ENCODE measurements at places on chromosomes 6 and 20.

DNA sequence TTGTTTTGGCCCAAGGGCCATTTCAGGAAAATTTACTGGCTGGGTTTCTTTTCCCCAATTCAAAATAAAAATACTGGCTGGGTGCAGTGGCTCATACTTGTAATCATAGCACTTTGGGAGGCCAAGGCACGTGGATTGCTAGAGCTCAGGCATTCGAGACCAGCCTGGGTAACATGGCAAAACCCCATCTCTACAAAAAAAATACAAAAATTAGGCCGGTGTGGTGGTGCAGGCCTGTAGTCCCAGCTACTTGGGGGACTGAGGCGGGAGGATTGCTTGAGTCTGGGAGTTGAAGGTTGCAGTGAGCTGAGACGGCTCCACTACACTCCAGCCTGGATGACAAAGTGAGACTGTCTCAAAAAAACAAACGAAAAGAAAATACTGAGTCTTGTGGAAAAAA lies 60.0 kb downstream of the NINL start:
- no peak for DNase-seq

- no peak for DNase-seq
Measured at GRCh38 chr6:1817033-1817761, 207.5 kb downstream of the FOXC1 start.

DNA sequence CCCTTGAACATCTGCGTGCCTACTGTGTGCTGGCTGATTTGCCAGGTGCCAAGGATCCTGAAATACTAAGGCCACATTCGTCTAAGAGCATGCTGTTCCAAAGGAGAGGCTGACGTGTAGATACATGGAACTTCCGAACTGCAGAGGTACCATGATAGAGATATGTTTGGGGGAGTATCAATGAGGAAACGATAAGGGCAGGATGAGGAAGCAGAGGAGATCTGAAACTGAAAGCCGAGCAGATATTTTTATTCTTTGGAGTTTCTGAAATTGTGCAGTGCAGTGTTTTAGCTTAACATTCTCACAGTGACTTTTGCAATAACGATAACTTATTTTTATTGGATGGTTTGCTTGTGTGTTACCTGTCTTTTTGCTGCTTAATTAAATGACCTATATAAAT lies 24.3 kb downstream of the BMP6 start:
- DNase-seq = no peak

DNA sequence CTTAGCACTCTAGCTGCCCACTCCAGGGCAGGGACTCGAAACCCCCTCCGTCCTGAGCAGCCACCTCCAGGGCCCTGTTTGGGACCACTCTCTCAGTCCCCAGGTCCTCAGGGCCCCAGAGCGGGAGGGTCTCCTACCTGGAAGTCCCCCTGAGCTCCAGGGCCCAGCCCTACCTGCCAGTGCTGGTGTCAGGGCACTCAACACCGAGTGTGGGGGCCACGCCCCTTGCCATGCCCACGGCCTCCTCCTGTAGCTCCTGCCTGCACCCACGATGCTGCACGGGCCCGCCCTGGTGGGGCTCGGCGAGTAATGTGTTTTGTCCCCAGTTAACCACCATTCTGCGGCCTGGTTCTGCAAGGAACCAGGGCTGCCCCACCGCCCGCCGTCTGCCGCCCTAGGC lies 21.5 kb downstream of the SPDEF start:
- DNase-seq = no peak

DNA sequence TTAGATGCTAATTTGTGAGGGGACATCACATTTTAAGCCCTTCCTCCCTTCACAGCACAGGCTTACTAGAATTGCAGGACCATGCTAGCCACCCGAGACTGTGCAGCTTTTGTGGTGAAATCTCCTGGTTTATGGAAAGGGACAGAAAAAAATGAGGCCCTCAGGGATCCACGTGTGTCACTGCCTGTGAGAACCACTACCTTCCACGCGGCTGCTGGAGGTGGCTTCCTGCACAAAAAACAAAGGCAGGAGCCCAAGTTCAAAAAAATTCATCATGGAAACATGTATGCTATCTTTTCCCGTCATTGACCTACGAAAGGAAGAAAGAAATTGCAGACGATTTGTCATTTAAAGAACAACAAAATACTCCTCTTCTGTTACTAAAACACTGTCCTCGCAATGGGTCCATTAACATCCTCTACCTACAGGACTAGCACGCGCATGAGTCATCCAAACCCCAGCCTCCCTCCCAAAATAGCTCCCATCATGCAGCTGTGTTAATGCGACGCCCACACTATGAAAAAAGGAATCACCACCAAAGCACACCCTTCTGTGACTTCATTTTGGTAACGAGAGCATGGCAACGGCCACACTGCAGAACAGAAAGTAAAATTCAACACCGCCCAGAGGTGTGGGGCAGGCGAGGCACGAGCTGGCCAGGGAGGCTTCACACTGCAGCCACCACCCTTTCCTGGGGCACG lies 45.7 kb downstream of the RAMACL start:
- DNase-seq = no peak

GRCh38 chr6:56241124-56241802 lies 6.1 kb downstream of the COL21A1 start:
- no peak for DNase-seq

DNA sequence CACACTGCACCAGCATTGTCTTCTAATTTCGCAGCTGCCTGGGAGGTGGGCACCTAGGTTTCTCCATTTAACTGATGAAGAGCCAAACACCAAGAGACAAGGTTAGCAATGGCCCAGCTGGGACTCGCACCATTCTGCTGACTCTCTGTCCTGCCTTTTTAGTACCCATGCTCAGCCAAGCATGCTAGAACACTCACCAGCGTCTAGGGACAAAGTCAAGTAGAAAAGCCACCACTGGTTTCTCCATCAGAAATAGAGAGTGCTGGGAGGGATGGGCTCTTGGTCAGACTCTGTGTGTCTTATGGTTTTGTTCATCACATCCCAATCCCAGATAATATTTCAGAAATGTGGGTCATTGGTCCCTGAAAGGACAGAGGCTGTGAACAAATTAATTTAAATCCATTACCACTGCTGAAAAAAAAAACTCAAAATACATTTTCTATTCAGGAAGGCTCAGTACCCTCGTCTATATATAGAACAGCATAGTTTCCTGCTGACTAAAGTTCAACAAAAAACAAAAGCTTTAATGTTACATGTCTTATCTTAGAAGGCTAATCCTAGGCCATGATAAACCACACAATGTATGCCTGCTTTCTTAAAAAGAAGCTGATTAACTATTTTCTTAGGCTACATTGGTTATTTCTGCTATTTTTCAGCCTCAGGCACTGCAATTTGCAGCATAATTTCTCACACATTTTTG lies 111.0 kb downstream of the TBC1D7 start:
- no peak for DNase-seq

Data from AG09309 (cell line).